ENCODE measurements at places on chromosomes 7 and 10. TPM values are rescaled to one million over a fixed set of nuclear protein-coding genes. Genes with fewer than 3 reads are reported as not detected.

Gene PDE6C
- not detected for total RNA-seq

Gene PRF1
- total RNA-seq, result 4.0 TPM

Gene CADPS2
- total RNA-seq, result 9.7 TPM

Gene SRGN
- 404 TPM for total RNA-seq

Gene BTBD16
- total RNA-seq, result not detected

Gene CLCN1
- 0.22 TPM for total RNA-seq

DNA sequence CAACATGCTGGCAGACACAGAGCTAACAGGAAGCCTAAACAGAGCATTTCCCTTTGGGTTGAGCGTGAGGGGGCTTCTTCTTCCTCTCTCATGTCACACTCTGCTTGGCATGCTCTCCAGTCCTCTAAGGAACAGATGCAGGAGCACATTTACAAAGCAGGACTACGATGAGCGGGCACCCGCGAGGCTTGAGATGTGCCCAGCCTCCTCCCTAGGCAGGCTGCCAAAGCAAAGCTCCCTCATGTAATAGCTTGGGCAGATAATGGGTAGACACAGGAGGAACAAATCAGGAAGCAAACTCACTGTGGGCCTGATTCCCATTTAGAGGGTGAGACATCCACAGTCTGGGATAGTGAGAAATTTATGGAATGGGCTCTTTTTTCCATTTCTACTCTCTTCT is 519.1 kb downstream of the NRG3 start:
- DNase-seq, result no peak

- DNase-seq, result peak; percentile 16
These were observed 16.8 kb upstream of the LAT2 start for GRCh38 chr7:74193054-74193453.

DNA sequence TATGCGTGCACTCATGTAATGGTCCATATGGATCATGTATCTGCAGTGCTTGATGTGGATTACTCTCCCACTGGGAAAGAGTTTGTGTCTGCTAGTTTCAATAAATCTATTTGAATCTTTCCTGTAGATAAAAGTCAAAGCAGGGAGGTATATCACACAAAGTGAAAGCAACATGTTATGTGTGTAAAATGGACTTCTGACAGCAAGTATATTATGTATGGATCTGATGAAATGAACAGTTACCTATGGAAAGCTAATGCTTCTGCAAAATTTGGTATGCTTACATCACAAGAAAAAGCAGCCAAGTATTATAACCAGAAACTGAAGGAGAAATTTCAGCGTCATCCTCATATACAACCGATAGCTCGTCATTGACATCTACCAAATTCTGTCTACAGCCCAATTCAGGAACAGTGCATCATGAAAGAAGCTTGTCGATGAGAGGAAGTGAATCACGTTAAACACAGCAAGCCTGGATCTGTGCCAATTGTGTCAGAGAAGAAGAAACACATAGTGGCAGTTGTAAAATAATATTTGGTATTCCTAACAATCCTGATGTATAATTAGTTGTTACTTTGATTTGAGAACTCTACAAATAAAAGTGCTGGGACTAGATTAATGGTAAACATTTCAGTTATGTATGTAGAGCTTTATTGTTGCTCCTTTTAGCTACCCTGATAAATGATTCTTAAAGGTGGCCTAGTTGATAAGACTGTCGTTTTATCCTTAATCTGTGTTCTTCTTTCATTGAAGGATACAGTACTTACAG is 14.2 kb upstream of the SYPL1 start:
- DNase-seq, result no peak

GRCh38 chr7:11699666-11700065 is 132.3 kb downstream of the THSD7A start:
- DNase-seq, result no peak

DNA sequence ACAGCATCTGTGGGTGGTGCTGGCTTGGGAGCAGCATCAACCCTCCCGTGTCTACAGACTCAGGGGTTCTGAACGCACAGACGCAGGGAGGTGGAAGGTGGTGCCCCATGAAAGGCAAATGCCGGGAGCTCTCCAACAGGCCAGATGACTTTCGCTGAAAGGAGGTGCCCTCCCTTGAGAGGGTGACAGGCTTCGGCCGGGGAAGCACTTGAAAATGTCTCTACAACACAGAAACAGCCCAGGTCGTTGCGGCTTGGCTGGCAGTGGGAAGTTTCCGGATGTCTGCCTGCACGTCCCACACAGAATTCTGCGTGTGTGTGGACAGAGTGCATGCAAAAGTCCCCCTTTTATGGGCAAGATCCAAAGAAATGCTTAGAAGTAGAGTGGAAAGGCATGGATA is 239.6 kb downstream of the SKAP2 start:
- DNase-seq, result peak; percentile 73

DNA sequence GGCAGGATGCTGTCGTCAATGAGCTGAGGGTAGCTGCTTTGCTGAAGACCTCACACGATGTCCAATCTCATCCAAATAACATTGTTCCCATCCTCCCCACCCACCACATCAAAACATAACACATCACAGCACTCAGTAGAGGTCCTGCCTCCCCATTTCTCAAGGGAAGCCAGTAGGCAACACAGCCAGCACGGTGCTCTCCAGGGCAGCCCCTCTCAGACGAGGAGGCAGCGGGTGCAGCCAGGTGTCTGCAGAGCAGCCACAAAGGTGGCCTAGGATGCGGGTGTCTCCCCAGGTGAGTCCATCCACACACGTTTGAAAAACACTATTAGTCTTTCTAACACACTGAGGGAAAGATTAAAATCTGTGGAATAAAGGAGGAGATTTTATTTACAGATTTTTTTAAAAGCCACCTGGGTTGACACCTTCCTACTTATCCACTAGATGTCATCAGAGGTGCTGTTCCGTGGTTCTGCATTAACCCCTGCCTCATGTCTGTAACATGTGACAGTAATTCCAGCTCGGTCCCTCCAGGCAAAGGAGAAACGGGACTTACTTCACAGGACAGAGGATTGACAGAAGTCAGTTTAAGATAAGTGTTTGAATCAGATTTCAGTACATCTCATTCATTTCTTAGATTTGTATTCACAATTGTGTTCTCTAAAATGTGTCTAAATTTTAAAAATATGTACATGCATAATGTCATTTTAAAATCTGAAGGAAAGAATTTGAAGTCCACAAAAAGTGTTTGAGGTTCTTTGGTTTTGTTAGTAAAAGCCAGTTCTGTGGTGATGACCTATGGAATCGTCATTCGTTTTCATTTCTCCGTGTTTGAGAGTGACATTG is 68.0 kb downstream of the LANCL2 start:
- DNase-seq, result no peak

DNA sequence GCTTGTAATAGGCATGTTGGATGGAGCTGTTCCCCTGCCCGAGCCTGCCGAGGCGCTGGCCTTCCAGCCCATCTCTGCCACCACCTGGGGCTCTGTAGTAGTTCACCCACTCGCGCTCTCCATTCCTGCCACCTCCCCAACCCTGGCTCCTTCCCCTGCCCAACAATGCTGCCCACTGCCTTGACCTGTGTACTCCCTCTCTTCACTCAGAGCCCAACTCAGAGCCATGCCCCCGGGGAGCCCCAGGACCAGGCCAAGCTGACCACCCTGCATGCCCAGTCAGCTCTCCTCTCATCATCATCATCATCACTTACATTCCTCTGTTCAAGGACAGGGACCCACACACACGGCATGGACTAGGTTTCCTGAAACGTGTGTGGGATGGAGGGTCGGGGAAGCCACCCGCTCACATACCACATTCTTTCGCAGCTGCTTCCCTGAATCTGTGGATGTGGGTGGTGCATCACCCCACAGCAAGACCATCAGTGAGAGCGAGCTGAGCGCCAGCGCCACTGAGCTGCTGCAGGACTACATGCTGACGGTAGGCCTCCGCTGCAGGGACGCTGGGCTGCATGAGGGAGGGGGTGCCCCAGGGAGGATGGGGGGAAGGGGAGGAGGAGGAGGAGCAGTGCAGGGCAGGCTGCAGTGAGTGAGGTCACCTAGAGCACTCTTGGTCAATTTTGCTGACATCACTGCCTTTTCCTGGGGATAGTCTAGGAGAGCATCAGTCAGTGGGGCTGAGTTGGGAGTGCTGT is 15.6 kb downstream of the NACAD start:
- DNase-seq, result peak; percentile 79

- no peak for DNase-seq
These were observed 85.0 kb downstream of the PRKCQ start for GRCh38 chr10:6494936-6495592.

DNA sequence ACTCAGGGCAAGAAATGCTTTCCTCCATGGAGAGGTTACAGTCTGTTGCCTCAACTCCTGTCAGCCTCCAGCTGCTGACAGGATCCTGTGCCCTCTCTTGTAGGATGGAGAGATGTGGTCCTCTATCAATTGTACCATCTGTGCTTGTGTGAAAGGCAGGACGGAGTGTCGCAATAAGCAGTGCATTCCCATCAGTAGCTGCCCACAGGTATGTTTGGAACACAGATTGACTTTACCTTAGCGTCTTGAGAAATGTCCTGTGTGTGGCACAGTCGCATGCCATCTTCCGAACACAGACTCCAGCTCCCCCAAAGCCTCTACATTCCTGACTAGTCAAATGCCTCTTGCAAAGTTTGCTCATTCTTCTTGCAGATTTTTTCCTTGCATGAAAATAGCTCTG is 152.6 kb downstream of the BMPER start:
- DNase-seq, result no peak

- DNase-seq, result peak; percentile 24
These were observed 118.2 kb downstream of the LARP4B start for GRCh38 chr10:813286-813685.

DNA sequence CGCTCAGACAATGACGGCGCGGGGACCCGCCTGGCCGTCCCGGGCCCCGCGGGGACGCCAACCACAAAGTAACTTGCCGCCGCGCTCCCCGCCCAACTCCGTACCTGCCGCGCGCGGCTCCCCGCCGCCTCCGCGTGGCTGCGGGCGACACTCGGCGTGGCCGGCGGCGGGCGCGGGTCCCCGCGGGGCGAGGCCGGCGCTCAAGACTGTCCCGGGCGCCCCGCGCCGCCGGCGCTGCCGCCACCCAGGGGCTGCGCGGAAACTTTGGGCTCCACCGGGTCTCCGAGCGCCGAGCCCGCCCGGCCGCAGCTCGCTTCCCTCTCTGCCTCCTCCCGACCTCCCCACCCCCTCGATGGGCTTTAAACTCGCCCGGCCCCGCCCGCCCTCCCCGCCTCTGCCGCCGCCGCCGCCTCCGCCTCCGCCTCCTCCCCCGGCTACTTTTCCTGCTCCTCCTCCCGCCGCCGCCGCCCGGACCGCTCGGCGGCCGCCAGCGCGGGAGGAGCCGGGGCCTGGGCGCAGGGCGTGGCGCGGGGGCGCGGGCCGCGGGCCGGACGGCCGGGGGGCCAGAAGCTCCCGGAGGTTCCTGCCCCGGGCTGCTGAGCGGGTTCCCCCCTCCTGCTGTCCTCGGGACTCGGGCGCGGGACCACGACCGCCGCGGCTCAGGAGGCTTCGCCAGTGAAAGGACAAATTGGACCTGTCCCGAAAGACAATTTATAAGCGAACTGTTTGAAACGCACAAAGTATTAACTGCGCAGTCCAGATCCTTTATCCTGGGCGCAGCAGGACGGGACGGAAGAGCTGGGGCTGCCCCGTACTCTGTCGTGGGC is 10.6 kb upstream of the GRB10 start:
- DNase-seq, result no peak

- no peak for DNase-seq
These were observed 253.5 kb downstream of the PHTF2 start for GRCh38 chr7:78052112-78052511.

Data from mesenteric fat pad (tissue), 1 donor.